ENCODE measurements at places on chromosomes 6 and 20.
A peak's percentile ranks its signal among the peaks of the same experiment; 100 is the strongest.

GRCh38 chr6:17967668-17968518 lies 19.5 kb downstream of the KIF13A start:
- DNase-seq = no peak

- no peak for DNase-seq
Measured at GRCh38 chr6:133183691-133184090, 57.5 kb upstream of the EYA4 start.

GRCh38 chr6:70059039-70059719 lies 192.8 kb downstream of the COL19A1 start:
- DNase-seq = no peak

GRCh38 chr6:99364026-99364425 lies 14.6 kb upstream of the FAXC start:
- no peak for DNase-seq

DNA sequence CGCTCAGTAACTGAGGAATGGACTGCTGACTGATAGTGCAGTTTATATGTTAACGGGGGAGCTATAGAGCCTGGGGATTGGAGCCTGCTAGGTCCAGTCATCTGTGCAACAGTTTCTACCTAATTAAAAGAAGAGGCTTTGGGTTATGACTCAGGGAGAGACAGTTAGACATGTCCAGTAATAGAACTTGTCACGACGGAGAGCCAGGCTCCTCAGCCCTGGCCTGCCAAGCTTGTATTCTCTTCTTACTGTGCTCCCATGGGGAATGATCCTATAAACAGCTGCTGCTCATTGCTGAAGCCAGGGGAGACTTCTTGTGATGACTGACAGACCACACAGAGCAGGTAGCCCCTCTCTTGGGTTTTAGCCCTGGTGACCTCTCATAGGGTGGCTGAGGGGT lies 69.3 kb downstream of the SYNJ2 start:
- DNase-seq = no peak

GRCh38 chr20:63071541-63072181 lies 64.9 kb upstream of the BHLHE23 start:
- DNase-seq = no peak

- no peak for DNase-seq
Measured at GRCh38 chr20:3794701-3795420, 1.2 kb upstream of the CDC25B start.

- no peak for DNase-seq
Measured at GRCh38 chr6:142185641-142186040, 38.6 kb downstream of the VTA1 start.

DNA sequence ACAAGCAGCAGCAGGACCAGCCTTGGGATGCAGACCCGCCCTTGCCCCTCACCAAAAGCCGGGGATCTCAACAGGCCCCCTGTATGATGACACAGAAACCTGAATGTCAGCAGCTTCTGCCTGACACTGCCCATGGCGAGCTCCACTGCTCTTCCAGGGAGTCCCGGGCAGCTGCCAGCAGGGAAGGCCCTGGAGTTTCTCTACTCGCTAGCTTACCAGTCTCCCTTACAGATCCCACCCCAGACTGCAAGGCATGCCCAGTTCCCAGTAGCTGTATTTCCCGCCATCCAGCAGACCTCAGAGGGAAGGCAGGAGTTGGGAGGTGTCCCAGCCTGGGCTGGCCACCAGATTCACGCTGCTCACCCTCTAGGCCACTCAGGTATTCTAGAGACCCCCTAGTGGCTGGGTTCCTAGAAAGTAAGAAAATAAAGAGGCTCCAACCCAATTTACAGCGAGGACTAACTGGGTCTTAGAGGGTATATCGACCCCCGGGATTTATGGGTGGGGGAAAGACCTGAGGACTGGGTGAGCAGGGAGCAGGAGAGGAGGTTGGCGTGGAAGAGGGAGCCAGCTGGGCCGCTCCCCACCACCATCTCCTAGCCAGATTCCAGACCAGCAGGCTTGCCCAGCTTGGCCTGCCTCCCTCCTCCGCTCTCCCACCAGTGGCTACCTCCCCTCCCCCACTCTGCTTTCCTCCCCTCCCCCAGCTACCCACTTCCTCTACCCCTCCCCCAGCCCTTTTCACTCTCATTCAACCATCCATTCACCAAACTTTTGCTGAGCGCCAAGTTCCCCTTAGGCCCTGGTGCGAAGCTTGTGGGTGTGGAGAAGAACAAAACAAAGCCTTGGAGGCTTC lies 9.7 kb upstream of the HMGA1 start:
- DNase-seq = no peak

DNA sequence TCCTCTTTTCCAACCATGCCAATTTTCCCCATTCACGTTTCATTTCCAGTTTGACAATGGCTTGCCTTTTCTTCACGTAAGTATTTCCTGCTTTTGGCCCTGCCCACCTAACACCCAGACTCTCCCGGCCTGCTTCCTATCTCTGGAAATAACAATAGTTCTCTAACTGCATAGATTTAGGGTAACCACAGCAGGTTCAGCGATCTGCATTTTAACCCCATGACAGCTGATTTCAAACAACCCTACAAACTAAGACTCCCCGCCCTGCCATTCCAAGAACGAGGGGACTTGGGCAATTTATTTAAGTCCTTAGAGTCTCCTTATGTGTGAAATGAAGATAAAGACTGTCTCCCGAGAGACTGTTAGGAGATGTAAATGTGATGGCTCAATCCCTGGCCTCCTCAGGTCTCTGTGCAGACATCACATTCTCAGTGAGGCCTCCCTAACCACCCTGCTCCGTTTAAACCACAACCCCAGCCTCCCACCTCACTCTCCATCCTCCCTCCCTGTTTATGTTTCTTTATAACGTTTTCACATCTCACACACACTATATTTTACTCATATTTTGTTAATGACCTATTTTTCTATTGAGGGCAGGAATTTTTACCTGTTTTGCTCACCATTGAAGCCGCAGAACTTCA lies 134.8 kb downstream of the GJA10 start:
- no peak for DNase-seq

- no peak for DNase-seq
Measured at GRCh38 chr20:17671565-17671964, 10.5 kb downstream of the RRBP1 start.

- no peak for DNase-seq
Measured at GRCh38 chr20:19633985-19634384, 124.1 kb upstream of the RIN2 start.

GRCh38 chr6:169372589-169372988 lies 118.9 kb upstream of the THBS2 start:
- DNase-seq = no peak

GRCh38 chr6:115551527-115551926 lies 509.2 kb downstream of the FRK start:
- peak; percentile 14 for DNase-seq

DNA sequence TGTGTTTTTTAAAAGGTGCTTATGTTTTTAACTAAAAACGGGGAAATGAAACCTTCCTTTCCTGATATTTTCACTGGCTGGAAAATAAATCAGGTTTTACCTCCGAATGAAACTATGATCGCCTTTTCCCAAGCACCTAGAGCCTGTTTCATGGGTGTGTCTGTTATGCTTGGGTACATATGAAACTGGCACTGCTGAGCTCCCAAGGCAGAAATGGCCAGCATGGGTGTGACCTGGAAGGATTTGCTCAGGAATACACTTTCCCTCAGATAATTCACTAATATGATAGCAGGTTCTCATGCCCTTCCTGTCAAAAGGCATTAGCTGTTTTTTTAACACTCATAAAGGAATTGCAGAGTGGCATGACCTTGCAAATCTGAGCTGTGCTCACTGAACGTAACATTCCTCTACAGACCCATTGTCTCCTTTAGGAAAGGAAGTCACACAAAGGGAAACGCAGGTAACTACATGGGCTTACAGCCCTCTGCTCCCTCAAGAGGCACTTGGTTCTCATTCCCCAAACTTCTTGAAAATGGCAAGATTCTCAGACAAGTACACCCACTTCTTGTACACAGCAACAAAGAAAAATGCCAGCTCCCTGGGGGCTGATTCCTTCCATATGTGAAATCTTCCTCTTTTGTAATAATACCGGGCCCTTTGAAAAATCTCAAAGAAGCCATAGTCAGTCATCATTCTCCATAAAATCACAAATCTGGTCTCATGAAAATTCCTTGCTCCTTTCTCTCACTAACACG lies 72.7 kb downstream of the METTL24 start:
- DNase-seq = no peak

- DNase-seq = no peak
Measured at GRCh38 chr6:23081701-23082100, 512.3 kb downstream of the HDGFL1 start.

- DNase-seq = no peak
Measured at GRCh38 chr20:49909499-49910339, 5.6 kb downstream of the SPATA2 start.

- no peak for DNase-seq
Measured at GRCh38 chr20:1783245-1783644, 112.0 kb upstream of the SIRPA start.

DNA sequence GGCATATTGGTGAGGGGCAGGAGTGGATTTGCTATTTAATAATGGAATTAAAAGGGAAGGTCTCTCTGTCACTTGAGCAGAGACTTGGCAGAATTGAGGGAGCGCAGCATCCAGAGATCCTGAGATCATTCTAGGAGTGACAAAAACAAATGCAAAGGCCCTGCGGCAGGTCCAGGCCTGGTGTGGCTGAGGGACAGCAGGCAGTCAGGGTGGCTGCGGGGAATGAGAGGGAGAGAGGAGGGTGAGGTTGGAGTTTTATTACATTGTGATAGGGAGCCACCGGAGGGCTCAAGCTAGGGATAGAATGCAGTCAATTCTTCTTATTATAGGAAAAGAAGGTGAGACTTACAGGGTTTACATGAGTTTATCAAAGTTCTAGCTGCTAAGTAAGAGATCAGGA lies 59.5 kb upstream of the PBOV1 start:
- no peak for DNase-seq

DNA sequence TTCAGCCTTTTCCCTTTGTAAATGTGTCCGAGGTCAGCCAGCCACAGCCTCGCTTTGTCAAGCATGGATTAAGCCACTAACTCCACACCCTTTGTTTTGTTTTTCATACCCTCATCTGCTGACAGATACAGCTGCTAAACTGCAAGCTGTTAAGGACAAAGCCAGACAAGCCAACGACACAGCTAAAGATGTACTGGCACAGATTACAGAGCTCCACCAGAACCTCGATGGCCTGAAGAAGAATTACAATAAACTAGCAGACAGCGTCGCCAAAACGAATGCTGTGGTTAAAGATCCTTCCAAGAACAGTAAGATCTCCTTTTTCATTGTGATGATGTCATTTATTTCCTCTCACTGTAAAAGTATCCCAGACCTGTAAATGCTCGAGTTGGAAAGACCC lies 269.3 kb downstream of the ARHGAP18 start:
- no peak for DNase-seq

DNA sequence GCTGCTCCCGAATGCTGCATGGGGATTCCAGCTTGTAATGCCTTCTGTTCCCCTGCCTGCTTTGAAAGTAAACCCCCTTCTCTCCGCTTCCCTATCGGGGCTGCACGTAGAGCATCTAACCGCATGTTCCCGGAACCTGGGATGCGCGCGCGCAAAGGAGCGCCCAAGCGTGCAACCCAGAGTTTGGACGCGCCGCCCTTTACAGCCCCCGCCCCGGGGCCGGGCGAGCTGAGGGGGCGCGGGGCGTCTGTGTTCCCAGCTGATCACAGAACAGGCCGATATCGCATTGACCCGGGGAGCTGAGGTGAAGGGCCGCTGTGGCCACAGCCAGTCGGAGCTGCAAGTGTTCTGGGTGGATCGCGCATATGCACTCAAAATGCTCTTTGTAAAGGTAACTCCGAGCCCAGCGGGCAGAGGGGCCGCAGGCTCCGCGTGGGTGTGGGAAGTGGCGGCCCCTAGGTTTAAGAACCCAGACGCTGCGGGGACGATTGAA lies 1.4 kb downstream of the LAMP5 start:
- no peak for DNase-seq

DNA sequence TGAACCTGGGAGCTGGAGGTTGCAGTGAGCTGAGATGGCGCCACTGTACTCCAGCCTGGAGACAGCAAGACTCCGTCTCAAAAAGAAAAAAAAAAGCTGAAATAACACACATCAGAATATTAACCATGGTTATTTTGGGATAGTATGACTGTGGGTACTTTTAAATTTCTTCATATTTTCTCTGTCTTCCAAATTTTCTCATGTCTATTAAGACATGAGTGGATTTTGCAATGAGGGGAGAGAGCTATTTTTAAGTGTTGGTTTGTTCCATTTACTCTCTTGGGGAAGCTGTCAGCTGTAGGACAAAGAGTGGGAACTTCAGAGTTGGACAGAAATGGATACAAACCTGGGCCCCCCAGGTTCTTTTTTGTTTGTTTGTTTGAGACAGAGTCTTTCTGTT lies 10.3 kb downstream of the ADISSP start:
- no peak for DNase-seq

- DNase-seq = no peak
Measured at GRCh38 chr6:139611327-139612134, 237.1 kb upstream of the CITED2 start.

DNA sequence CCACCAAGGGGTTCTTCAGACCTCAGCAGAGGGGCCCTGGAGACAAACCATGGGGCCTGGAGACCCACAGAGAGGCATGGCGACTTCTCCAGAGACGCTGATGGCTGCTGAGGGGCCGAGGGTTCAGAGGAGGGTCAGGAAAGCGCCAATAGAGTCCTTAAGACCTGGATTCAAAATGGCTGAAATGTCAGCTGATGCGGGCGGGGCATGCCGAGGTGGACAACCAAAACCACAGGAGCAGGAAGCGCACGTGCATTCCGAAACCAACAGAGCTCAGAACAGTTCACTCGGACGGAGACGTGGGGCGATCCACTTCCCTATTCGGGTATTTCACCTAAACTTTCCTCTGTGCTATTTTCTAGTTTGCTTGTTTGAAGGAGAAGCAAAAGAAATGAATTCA lies 99.9 kb upstream of the RIN2 start:
- DNase-seq = no peak

DNA sequence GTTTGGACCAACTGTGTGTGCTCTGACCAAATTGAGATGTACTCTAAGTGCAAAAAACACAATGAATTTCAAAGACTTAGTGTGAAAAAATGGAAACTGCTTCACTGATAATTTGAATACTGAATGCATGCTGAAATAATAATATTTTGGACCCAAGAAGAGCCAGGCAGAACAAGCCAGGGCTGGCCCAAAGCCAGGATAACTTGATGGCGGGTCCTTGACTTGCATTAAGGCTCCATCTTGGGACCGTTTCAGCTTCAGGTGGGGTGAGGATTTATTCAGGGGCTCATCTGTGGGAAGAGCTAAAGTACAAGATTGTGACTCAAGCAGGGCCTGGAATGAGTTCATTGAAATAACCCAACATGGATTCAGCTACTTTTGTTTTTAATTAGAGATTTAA lies 921.9 kb downstream of the QKI start:
- no peak for DNase-seq

- DNase-seq = no peak
Measured at GRCh38 chr6:10696655-10697054, 1.9 kb downstream of the PAK1IP1 start.

DNA sequence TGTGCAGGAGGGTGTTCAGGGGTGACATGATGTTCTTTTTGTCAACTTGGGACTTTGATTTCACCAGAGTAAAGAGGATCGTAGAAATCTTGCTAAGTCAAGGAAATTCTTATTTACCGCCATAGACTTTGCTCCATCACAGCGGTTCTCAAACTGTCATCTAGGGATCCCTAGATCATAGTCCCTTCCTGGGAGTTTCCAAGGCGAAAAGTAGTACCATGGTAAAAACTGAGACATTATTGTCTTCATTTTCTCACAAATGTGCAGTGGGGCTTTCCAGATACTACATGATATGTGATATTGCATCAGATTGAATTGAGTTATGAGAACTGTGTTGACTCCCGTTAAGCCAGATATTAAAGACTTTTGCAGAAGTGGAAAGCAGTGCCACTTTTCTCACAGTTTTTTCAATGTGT lies 79.7 kb downstream of the JARID2 start:
- no peak for DNase-seq
